ENCODE measurements at places on chromosomes 6 and 20.

DNA sequence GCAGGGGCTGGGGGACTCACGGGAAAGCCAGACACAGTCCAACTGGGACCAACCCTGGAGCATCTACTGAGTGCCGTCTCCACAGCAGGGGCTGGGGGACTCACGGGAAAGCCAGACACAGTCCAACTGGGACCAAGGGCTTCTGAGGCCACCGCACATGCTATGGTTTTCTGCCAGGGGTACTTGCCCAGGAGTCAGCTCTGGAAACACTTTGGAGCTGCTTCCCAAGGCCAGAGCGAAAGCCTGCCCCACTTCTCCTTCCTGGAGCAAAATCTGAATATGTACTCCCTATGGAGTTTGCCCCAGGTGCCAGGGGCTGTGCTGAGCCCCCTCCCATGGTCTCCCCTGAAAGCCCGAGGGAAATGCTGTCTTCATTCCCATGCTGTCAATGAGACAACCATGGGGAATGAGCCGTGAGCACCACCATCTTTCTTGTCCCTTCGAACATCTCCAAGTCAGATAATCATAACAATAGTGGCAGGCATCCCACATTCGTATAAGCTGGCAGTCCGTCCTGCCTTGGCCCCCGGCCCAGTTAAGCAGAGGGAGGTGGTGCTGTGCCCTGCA lies 18.5 kb downstream of the PCK1 start:
- no peak for DNase-seq

DNA sequence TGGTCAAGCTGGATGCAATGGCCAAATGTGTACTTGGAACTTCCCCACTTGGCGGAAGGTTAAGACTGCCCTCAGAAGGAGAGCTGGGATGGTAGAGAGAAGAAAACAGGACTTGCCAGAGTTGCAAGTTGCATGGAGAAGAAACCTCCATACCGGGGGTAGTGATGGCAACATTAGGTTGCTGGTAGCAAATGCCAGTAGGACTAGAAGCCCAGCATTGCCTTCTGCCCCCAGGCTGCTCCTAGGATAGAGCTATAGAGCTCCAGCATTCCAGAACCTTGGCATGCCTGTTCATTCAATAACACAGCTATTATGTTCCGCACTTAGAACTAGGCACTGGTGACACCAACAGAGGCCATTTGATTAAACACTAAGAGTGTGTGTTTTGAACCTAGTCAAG lies 26.6 kb downstream of the TFEB start:
- no peak for DNase-seq

DNA sequence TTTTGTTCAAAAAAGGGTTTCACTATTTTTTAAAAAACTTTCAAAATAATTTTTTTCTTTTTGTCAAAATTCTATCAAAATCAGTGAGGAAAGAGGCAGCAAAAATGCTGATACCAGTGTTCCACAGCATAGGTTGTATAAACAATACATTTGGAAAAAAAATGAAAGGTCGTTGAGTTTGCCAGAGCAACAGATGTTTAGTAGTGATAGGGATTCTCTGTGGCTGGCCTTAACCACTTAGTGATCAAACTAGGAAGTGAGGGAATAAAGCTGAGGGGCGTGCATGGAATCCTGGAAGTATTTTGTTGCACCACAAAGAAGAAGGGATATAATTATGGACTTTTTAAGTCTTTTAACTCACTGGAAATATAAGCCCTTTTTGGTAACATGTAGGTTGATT lies 555.3 kb upstream of the CHD6 start:
- no peak for DNase-seq

- DNase-seq: no peak
These were observed 139.7 kb downstream of the SOBP start for GRCh38 chr6:107629548-107630129.

- DNase-seq: no peak
These were observed 53.4 kb upstream of the PMEPA1 start for GRCh38 chr20:57763235-57763595.

GRCh38 chr20:25136643-25137559 lies 55.0 kb upstream of the VSX1 start:
- DNase-seq: peak; percentile 49

DNA sequence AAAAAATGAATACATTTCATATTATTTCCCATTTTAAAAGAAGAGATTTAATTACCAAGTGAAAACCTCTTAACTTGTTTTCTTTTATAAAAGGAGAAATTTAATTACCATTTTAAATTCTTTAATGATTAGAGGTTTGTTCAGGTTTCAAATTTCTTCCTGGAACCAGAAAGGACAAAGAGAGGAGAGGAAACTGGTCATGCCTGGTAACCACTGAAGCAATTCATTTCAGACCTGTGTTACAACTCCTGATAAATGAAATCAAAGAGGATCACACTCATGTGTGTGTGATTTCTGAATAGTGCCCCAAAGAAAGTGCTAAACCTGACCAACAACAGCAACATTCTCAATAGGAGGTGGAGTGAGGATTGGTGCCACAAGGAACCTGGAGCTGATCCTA lies 12.6 kb upstream of the SLPI start:
- no peak for DNase-seq

- DNase-seq: no peak
These were observed 42.4 kb upstream of the EPB41L1 start for GRCh38 chr20:36112112-36112511.

- no peak for DNase-seq
These were observed 577 bp upstream of the SCAND1 start for GRCh38 chr20:35954907-35955251.

Measured in colonic mucosa (tissue), 4 donors.